Neural progenitor cell (in vitro differentiated cells): ENCODE measurements at places on chromosomes 1 and 21. TPM values are rescaled to one million over a fixed set of nuclear protein-coding genes. Genes with fewer than 3 reads are reported as not detected.

The CALML6 gene
- total RNA-seq, result 0.53 TPM in 1 of 2 replicates, not detected in the other

GRCh38 chr1:166383635-166384346 lies 217.0 kb upstream of the FAM78B start:
- no peak for DNase-seq

DNA sequence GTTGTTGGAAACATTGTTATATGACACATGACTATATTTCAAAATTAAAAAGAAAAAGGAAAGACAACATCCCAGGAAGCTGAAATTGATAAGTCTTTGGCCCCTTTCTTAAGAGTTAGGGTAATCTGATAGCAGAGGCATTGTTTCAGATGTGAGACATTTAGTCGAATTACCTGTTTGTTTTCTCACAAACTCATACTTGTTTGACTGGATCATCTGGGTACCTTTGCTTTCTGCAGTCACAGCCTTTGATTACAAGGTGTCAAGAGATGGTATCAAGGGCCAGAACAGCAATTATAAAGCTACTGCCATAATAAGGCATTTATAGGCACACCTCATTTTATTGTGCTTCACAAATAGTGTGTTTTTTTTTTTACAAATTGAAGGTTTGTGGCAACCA lies 136.3 kb downstream of the DUSP10 start:
- DNase-seq, result no peak

The NCAM2 gene
- 0.40 and 0.84 TPM in 2 replicates for total RNA-seq

The UBE2G2 gene
- total RNA-seq, result 76.7 and 83.1 TPM in 2 replicates

GRCh38 chr1:15700508-15700907 lies 16.4 kb downstream of the PLEKHM2 start:
- no peak for DNase-seq

The BSND gene
- not detected in 2 replicates for total RNA-seq

DNA sequence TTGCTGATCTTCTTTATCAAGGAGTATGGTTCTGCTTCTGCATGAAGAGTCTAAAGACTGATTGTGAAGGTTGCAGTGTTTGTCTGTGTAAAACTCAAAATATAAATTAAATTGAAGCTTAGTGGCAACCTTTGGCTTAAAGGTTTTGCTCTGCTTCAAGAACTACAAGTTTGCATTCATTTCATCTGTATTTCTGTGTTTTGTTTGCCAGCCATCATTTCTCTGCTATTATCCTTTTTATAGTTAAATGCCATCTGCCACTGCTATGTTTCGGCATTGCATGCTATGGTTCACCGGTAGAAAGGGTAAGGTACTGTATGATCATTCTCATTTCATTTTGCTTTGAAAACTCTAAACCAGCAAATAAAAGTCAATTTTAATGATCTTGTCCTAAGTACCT lies 52.9 kb downstream of the OSBPL9 start:
- no peak for DNase-seq

DNA sequence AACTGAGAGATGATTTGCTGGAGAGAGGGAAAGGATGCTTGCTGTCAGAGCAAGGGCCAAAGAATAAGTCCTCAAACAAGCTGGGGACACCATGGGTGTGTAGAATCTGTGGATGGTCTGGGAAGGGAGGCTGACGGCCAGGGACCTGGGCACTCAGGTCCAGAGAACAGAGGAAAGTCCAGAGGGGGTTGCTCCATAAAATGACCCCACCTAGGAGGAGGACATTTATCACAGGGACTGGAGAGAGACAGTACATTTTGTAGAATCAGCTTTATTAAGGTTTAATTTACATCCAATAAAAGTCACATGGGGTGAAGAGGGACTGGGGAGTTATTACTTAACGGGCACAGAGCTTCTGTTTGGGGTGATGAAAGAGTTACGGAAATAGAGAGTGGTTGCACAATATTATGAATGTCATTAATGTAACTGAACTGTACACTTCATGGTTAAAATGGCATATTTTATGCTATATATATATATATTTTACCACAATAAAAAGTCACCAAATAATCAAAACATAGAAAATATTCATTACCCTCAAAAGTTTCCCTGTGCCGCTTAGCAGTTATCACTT lies 73.0 kb upstream of the ABCD3 start:
- no peak for DNase-seq

DNA sequence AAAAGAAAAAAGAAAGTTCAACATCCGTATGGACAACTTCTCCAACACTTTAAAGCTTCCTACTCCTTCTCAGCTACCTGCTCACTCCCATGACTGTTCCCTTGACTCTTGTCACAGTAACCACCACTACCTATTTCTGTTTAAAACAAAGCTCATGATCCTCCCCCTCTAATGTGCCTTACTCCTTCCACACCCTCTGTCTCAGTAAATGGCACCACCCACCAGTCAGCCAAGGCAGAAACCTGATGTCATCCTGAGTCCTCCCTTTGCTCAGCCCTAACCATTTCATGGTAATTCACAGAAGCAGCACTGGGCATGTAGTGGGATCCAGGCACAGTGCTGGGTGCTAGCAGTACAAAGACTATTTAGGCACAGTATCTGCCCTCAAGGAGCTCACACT lies 63.0 kb upstream of the PPM1J start:
- DNase-seq, result no peak

GRCh38 chr1:236052232-236052993 lies 12.5 kb downstream of the NID1 start:
- no peak for DNase-seq

The CHI3L2 gene
- not detected in 2 replicates for total RNA-seq

The ADCY10 gene
- not detected in 2 replicates for total RNA-seq

- DNase-seq, result peak; percentile 42
Observed at GRCh38 chr1:61980561-61980960, 214.1 kb upstream of the L1TD1 start.

The NTRK1 gene
- total RNA-seq, result 0.15 TPM in 1 of 2 replicates, not detected in the other

- peak; percentile 74 for DNase-seq
Observed at GRCh38 chr1:10631811-10632593, 157.3 kb downstream of the PEX14 start.

- DNase-seq, result peak; percentile 92
Observed at GRCh38 chr21:33541756-33542639, at the start of gene GART. Gene GART (minus strand): TSS chr21:33542117. CDS start chr21:33539315, 2,802 bp downstream.

- DNase-seq, result no peak
Observed at GRCh38 chr1:225806249-225806648, 3.7 kb upstream of the EPHX1 start.

GRCh38 chr1:201251411-201251810 lies 31.9 kb upstream of the PKP1 start:
- DNase-seq, result no peak

DNA sequence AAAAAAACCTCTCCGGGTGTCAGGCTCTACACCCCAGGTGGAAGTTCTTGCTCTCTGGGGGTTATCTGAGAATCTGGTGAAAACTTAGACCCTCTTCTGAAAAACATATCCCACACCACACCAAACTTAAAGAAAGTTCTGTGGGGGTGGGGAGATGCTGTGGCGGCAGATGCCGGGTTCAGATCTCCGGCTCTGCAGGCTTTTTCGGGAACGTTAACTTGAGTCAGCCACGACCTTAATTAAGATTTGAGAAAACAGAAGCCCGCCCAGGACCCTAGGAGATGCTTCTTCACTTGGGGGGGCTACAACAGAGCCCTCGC lies 2.3 kb downstream of the RCC2 start:
- no peak for DNase-seq

- DNase-seq, result no peak
Observed at GRCh38 chr1:172320733-172321132, 99.8 kb upstream of the C1orf105 start.

The ARHGEF19 gene
- 10.9 and 22.2 TPM in 2 replicates for total RNA-seq

The CLIC6 gene
- total RNA-seq, result 0.12 and 0.15 TPM in 2 replicates

- DNase-seq, result no peak
Observed at GRCh38 chr1:68204977-68205630, 27.2 kb downstream of the WLS start.

DNA sequence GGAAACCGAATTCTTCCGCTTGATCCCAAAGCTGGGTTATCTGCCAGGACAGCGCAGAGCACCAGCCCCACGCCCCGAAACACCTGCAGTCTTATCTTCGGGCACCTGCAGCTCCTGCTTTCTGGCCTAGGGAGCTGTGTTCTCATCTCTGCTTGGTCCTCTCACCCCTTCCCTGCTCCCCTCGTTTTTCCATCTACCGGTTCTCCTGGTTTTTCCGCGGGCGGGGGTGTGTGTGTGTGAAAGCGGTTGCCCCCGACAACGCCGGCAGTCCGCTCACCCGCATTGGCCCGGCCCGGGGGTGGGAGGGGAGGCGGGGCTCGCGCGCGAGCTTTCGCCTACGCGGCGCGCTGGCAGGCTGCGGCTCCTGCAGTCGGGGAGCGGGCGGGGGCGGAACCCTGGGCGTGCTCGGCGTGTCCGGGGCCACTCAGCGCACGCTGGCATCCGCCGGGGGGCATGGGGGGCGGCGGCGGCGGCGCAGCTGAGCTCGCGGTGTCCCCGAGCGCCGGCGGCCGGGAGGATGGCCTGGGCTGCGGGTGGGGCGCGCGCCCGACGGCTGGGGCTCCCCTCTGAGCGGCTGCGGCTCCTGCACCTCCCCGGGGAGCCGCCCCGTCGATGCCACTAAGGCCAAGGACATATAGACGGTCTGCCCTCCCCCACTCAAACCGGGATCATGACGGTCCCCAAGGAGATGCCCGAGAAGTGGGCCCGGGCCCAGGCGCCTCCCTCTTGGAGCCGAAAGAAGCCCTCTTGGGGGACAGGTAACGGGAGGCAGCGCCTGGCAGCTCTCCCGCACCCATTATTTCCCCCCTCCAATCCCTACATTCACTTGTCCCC lies 3.2 kb downstream of the ATP8B2 start:
- DNase-seq, result peak; percentile 88

DNA sequence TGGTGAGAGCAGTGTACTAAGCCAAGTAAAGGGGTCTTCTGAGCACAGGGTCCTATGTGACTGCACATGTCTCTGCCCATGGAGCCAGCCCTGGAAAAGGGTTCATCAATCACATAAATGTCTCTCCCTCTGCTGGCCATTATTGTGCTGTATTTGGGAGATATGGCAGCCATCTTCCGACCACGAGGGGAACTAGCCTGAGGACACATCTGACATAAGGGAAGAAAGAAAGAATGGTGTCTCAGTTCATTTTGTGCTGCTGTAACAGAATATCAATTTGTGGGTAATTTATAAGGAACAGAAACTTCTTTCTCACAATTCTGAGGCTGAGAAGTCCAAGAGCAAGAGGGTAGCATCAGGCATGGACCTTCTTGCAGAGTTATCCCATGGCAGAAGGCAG lies 55.1 kb upstream of the GJA5 start:
- DNase-seq, result no peak

The IGSF8 gene
- total RNA-seq, result 9.4 and 23.4 TPM in 2 replicates

DNA sequence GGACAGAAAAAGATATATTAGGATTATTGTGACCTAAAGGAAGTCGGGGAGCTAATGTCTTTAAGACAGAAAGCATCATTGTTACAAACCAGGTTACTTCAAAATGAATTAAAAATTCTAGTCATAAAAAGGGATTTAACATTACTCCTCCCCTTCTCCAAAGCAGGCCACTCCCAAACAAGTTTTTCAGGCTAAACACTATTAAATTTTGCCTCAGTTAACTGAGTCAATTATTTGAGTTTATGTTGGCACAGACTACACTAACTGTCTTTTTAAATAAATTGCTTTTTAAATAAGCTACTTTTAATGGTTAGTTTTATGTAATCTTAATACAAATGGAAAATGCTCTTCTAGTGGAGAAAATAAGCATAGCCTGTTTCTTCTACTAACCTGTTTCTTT lies 395.0 kb upstream of the DUSP10 start:
- DNase-seq, result no peak

DNA sequence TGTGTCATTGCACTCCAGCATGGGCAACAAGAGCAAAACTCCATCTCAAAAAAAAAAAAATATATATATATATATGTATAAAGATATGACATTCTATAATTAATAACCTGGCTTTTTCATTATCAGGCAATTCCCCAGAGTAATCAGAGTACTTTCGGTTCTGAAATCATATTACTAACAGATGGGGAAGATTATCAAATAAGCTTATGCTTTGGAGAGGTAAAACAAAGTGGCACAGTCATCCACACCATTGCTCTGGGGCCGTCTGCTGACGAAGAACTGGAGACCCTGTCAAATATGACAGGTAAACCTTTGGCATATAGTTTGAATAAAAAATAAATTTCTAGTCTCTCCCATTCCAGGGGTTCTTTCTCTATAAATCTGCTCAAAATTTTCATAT lies 58.5 kb upstream of the SH3GLB1 start:
- no peak for DNase-seq

DNA sequence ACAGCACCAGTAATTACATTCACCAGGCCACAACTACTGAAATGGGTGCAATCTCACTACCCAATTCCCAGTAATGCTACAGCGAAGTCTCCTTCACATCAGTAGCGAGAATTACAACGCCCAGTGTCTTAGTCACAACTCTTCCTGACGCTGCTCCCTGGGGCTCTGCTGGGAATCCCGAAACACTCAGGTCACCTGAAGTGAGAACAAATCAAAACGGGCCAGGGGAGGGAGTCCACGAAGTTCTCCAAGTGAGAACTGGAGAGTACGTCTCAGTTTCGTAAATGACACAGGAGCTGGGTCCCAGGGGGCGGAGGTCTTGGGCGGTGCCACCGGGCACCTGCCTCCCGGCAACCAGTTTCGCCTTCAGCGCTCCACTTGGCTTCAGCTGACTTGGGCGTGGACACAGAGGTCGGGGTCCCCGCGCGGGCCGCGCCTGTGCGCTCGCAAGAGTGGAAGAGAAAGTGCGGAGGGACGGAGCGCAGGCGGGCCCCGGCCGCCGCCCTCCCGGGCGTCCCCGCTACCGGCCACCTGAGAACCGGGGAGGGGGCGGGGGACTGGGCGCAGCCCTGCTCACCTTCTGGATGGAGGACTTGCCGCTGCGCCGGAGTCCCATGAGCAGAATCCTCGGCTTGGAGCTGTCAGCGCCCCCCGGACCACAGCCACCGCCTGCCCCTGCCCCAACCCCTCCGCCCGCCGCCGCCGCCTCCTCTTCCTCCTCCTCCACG lies 575 bp downstream of the RRAGC start:
- DNase-seq, result no peak

The MMP23B gene
- total RNA-seq, result 4.2 and 4.7 TPM in 2 replicates

DNA sequence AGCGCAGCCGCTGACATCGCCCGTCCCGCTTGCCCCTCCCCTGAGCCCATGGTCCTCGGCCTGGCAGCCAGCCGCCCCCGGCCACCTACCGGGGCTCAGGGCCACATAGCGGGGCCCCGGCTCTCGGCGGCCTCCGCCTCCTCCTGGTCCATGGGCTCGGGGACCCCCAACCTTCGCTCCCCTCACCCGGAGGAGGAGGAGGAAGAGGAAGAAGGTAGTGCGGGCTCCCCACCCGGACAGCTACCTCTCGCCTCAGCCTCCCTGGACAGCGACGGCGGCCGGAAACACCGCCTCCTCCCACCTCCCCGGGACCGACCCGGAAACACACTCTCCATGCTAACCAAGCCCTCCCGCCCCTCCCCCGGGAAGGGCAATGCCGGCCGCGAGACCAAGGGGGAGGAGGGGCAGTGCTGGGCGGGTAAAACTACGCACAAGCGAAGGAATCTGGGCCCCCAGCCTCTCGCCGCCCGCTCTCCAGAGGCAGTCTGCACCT lies at the start of gene KIAA0319L:
KIAA0319L (minus strand) TSS at position 286 of the 493 bp plus-strand sequence. CDS start 2,912 bp downstream, outside the sequence.
- DNase-seq, result peak; percentile 90
